ENCODE measurements at places on chromosomes 2 and 18.

- no peak for DNase-seq
These were observed 89.1 kb downstream of the OSBPL6 start for GRCh38 chr2:178283341-178283918.

- no peak for DNase-seq
These were observed 131.5 kb downstream of the NCK2 start for GRCh38 chr2:105876191-105876590.

- no peak for DNase-seq
These were observed 204.7 kb upstream of the ITGA4 start for GRCh38 chr2:181252262-181253148.

DNA sequence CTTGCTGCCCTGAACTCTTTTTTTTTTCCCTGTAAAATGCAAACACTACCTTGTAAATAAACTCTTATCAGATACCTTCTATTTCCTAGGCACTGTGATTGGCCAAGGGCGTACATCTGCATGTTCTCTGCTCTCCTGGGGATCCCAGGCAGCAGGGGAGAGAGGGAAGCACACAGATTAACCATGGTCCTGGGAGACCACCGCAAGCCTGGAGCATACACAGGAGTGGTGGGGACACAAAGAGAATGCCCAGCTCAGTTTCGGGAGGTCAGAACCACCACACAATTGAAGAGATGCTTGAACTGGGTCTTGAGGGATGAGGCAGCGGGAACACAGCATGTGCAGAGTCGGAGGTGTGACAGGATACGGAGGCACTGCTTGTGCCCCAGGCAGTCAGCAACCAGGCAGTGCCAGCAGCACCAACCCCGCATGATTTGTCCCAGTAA, 2.1 kb downstream of the GREB1 start:
- no peak for DNase-seq

DNA sequence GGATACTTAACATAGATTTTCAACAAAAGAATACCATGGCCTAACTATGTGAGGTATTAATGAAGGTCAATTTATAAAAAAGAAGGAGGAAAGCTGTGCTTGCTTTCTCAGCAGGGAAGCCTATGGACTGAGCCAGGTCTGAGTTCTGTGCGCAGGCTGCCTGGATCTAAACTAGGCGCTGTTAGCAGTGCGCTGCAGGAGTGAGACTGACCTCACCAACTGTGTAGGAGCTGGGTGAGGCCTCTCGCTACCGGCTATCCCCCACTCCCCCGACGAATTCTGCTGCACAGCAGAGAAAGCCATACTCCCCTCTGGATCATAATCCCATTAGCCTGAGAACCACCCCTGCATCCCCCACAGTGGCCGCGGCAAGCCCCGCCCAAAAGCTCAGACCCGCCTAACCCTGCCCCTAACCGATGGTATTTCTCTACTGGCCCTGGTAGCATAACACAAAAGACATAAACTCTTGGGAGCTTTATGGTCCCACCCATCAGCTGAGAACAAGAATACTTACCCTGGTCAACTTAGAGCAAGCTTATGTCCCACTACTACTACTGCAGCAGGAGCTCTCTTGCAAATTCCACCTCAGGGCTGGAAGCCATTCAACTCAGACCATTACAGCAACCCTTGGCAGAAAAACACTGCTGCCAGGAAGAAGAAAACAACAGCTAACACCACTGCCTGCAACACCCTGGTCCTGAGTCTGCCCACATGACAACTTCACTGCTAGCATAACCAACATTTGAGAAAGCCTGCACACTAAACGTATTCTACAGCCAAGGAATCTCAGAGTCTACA, 28.0 kb downstream of the SULT1C2 start:
- DNase-seq, result no peak

- no peak for DNase-seq
These were observed 78.0 kb upstream of the SH3BP4 start for GRCh38 chr2:234873828-234874173.
